Karpas-422 (cell line): ENCODE measurements at places on chromosomes 4 and X. TPM values are rescaled to one million over a fixed set of nuclear protein-coding genes. Genes with fewer than 3 reads are reported as not detected.

DNA sequence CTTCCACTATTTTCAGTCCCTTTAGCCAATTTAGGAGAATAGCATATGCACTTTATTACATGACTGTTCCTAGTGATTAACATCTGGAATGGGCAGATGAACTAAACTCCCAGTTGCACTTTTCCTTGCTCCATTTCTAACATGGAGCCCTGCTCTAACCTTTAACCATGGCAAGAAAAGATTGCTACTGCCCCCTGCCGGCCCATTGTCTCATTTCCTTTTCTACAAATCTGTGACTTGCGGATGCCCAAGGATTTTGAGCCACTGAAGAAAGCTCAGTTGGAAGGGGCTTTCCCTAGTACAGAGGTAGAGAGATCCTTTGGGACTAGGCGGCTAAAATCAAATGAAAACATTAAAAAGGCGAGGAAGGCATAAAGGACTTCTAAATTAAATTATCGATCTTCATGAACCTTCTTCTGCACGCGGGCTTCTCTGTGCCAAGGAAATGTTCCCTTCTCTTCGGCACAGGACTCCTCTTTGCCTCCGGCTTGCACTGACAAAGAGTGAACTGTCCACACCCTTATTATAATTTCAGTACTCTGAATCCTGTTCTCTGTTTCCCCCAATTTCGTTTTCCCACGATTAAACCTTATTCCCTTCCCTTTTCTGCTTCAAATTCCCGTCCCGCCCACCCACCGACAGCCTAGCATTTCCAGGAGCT lies 577 bp upstream of the GLRA2 start:
- H3K4me1 ChIP-seq: no peaks in the 10 kb centered on the region; the same call in 1 of the 2 replicates
- H3K4me3 ChIP-seq: no peak overlapping the region
- no peak overlapping the region for H3K27ac ChIP-seq
- DNase-seq: peak; percentile 88
- H3K36me3 ChIP-seq: no peaks in the 10 kb centered on the region

The DMD gene
- not detected in 2 replicates for total RNA-seq

DNA sequence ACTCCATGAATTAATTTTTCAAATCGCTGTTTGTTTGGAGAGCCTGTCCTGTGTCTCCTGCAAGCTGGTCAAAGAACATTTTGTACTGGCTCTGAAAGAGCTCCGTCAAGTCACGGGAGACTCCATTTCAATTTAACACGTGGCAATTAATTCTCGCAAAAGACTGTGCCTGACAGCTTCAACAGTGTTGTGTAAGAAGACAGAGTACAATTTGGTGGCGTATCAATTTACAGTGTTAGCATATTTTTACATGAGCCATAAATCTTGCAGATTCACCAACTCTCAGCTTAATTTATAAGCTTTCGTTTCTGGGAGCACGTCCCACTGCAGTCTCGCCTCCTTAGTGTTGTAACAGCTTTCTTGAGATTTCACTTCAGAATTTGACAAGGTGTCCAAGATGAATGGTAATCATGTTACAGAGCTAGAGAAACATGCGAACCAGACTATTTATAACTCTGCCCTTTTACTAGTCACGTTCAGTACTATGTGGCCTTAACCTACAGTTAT lies 70.8 kb downstream of the RWDD4 start:
- no peaks in the 10 kb centered on the region for H3K4me1 ChIP-seq
- no peak for DNase-seq
- no peak overlapping the region for H3K27ac ChIP-seq
- H3K27me3 ChIP-seq: no peaks in the 10 kb centered on the region

The WDFY3 gene
- not detected in 2 replicates for total RNA-seq

The UGT8 gene
- total RNA-seq: not detected in 2 replicates

DNA sequence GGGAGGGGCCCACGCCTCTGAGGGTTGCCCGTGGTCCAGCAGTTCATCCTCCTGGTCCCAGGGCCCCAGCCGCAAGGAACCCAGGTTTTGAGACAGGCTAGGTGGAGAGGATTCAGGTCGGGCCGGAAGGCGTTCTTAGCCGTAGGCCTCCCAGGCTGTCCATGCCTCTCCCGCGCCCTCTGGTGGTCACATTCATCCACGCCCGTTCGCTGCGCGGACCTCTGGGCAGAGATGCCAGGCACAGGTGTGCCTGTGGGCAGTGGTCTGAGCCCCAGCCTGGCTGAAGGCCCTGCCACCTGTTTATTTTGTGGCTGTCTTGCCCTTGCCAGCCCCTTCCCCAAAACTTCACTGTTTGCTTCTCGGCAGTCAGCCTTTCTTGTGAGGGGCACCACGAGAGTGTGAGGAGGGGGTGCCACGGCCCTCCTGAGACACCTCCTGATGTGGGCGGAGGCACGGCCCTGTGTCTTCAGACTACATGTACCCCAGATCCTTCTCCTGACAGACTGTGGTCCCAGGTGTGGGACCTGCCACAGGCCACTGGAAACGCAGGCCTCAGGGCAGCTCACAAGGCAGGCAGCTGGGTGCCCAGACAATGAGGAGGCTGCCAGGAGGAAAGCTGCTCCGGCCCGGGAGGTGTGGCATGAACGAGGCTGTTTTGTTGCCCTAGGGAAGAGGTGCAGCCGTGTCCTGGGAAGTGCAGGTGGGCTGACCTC lies 5.0 kb downstream of the UVSSA start:
- H3K27ac ChIP-seq: no peak overlapping the region
- H3K27me3 ChIP-seq: no peaks in the 10 kb centered on the region
- no peaks in the 10 kb centered on the region for H3K36me3 ChIP-seq
- peak; percentile 94 for DNase-seq

DNA sequence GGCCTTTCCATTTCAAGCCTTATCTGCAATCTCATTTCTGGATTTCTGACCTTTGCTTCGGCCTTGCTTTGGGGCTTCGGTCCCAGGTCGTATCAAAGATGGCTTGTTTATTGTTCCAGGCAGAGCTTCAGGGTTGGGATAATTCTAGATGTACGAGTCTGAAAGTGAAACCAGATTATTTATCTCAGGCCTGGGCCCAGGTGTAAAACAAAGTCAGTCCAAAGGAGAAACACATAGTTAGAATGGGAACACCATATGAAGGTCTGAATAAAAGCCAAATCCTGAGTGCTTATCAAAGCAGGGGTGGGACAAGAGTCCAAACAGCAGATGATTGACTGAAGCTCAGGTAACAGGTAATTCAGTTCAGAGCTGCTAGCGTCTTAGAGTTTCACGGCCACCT lies 17.1 kb downstream of the PRIMPOL start:
- H3K4me3 ChIP-seq: no peak overlapping the region
- no peaks in the 10 kb centered on the region for H3K36me3 ChIP-seq
- no peak overlapping the region for H3K27ac ChIP-seq
- H3K4me1 ChIP-seq: peaks cover 6% of the 10 kb centered on the region
- H3K27me3 ChIP-seq: no peaks in the 10 kb centered on the region

- peaks cover 6% of the 10 kb centered on the region; the same call in 1 of the 2 replicates for H3K36me3 ChIP-seq
- no peak for DNase-seq
- no peaks in the 10 kb centered on the region for H3K27me3 ChIP-seq
These were observed 51.2 kb upstream of the TADA2B start for GRCh38 chr4:6991771-6992557.

The NIPAL1 gene
- total RNA-seq: 0.89 and 3.0 TPM in 2 replicates

DNA sequence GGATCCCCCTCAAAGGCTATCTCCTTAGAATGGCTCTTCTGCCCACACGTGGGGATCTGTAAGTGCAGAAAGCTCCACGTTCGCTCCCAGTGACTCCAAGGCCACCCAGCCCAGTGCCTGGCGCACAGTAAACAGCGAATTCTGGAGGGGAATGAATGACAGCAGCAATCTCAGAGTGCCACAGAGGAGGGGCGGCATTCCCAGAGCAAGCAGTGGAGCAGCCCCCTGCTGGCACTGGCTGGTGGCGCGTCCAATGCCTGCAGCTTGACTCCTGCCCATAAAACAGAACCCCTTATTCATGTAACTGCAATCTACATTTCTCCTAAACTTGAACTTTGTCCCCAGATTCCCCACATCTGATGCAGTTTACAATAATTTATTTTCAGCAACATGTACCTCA lies 6.9 kb upstream of the HELT start:
- H3K4me3 ChIP-seq: no peak overlapping the region
- H3K27me3 ChIP-seq: no peaks in the 10 kb centered on the region
- peak; percentile 43 for DNase-seq

The CSN2 gene
- not detected in 2 replicates for total RNA-seq

DNA sequence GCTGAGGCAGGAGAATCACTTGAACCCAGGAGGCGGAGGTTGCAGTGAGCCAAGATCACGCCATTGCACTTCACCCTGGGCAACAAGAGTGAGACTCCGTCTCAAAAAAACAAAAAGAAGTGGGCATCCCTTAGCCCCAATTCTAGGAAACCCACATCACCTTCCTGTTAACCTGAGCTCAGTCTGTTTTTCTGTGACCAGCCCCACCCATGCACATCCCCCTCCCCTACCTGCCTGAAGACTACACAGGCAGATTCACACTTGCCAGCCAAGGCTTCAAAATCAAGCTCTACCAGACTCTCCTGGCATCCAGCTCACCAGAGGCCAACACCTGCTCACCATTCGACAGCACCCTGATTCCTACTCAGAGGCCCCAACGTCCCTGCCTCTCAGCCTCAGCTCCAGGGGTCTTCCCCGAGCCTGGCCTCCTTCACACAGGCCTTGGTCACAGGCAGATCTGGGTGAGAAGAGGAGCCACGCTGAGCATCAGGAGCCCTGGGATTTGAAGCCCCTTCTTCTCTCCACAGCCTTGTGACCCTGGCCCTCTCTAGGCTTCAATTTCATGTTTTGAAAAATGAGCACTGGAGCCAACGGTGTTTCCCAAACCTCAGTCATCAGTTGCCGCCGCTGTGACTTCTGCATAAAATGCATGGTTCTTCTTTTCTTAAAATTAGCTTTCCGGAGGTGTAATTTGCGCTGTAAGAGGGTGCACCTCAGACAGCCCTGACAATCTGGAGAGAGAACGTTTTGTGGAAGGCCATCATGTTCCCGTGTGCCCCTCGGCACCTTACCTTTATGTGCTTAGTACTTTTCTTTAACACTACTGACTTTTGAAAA lies 47.3 kb downstream of the JAKMIP1 start:
- H3K27me3 ChIP-seq: no peaks in the 10 kb centered on the region
- H3K4me1 ChIP-seq: no peaks in the 10 kb centered on the region
- no peak for DNase-seq
- no peak overlapping the region for H3K27ac ChIP-seq
- no peaks in the 10 kb centered on the region for H3K36me3 ChIP-seq

DNA sequence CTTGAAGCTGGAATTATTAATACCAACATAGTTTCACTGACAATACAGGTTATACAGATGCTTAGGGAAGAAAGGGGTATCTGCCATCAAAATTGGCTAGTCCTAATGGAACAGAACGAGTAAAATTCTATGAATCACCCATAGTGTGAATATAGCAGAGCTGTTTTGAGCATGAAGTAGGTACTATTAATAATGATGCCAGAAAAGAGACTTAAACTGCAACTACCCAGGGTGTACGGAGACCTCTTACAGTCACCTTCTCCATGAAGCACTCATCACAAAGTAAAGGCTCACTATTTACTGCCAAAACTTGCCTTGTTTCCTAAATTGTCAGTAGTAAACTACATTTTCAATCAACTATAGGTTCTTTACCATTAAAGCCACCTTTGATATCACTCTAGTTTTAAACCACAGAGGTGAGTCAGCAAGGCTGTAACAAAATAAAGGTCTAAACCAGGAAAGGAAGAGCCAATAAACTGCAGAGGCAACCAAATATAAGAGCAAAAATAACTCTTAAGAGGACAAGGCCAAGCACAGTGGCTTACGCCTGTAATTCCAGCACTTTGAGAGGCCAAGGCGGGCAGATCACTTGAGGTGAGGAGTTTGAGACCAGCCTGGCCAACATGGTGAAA lies 114.4 kb downstream of the FRYL start:
- H3K4me1 ChIP-seq: peaks cover 13% of the 10 kb centered on the region
- no peak overlapping the region for H3K4me3 ChIP-seq
- H3K27ac ChIP-seq: no peak overlapping the region

DNA sequence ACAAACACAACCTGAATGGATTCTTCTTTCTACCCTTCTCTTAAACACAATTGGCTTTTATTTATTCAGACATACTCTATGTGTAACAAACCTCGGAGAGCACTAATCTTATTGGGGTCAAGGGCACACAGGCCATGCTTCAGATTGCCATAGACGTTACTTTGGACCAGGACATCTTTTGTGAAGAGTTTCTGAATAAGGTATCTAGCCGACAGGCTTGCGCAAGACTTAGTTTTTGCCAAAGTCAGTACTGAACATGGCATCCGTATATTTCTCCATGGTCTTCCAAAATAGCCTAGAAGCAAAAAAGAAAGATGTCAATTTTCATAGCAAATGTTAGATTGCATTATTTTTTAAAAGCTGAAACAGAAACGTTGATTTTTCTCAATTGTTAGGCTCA lies 49.8 kb downstream of the BEND2 start:
- no peak overlapping the region for H3K27ac ChIP-seq
- DNase-seq: no peak
- H3K4me1 ChIP-seq: peaks cover 13% of the 10 kb centered on the region
- no peaks in the 10 kb centered on the region for H3K36me3 ChIP-seq

The SSX2 gene
- total RNA-seq: not detected in 2 replicates

- H3K27ac ChIP-seq: no peak overlapping the region
- no peak for DNase-seq
- no peak overlapping the region for H3K4me3 ChIP-seq
- H3K27me3 ChIP-seq: no peaks in the 10 kb centered on the region
- no peaks in the 10 kb centered on the region for H3K36me3 ChIP-seq
- peaks cover 5% of the 10 kb centered on the region; the same call in 1 of the 2 replicates for H3K4me1 ChIP-seq
These were observed 48.1 kb downstream of the NPY5R start for GRCh38 chr4:163391756-163392155.

DNA sequence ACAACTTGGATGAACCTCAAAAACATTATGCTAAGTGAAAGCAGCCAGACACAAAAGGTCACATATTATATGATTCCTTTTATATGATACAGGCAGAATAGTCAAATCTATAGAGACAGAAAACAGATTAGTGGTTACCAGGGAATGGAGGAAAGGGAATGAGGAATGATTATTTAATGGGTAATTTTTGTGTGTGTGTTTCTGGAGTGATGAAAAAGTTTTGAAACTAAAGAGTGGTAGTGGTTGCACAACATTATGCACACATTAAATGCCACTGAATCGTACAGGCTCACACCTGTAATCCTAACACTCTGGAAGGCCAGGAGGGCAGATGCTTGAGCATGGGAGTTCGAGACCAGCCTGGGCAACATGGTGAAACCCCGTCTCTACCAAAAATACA lies 19.6 kb upstream of the SOD3 start:
- H3K27ac ChIP-seq: no peak overlapping the region
- H3K4me3 ChIP-seq: no peak overlapping the region
- H3K36me3 ChIP-seq: no peaks in the 10 kb centered on the region
- DNase-seq: no peak

GRCh38 chrX:154649503-154650220 lies 3.7 kb downstream of the CTAG2 start:
- H3K27me3 ChIP-seq: no peaks in the 10 kb centered on the region
- no peak overlapping the region for H3K4me3 ChIP-seq
- no peak overlapping the region for H3K27ac ChIP-seq
- H3K36me3 ChIP-seq: no peaks in the 10 kb centered on the region
- no peak for DNase-seq
- H3K4me1 ChIP-seq: no peaks in the 10 kb centered on the region
